ENCODE measurements at places on chromosomes 4 and X.

DNA sequence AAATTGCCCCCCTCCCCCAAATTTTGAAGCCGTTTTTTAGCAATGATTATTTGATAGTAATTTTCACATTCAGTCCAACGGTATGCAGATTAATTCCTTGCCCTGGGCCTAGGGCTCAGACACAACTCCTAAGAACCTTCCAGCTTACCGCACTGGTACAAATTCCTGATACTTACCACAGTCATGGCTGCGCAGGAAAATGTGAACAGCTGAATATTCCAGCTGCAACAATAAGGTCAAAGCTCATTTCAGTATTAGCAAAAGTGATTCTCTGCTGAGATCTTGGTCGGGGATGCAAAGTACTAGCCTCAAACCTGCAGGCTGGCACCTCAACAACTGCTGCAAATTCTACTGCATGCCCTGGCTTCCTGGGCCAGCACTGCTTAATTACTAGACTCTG is 3.0 kb downstream of the ATP11C start:
- DNase-seq: no peak

DNA sequence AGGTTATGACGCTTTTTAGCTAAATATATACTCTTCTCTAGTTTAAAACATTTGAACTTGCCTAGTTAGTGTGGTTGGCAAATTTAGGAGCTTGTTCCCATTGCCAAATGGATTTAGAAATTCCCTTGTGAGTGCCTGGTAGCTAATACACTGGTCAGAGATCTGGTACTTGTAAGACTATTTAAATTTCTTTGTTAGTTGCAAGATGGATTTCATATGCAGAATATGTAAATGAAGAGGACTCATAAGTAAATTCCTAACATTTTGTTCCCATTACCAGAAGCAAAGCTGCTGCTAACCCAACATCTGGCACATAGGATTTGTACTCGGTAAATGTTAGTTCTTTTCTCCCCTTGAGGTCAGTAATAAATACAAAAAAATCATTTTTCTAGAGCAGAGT is 56.0 kb upstream of the PGK1 start:
- DNase-seq: no peak

DNA sequence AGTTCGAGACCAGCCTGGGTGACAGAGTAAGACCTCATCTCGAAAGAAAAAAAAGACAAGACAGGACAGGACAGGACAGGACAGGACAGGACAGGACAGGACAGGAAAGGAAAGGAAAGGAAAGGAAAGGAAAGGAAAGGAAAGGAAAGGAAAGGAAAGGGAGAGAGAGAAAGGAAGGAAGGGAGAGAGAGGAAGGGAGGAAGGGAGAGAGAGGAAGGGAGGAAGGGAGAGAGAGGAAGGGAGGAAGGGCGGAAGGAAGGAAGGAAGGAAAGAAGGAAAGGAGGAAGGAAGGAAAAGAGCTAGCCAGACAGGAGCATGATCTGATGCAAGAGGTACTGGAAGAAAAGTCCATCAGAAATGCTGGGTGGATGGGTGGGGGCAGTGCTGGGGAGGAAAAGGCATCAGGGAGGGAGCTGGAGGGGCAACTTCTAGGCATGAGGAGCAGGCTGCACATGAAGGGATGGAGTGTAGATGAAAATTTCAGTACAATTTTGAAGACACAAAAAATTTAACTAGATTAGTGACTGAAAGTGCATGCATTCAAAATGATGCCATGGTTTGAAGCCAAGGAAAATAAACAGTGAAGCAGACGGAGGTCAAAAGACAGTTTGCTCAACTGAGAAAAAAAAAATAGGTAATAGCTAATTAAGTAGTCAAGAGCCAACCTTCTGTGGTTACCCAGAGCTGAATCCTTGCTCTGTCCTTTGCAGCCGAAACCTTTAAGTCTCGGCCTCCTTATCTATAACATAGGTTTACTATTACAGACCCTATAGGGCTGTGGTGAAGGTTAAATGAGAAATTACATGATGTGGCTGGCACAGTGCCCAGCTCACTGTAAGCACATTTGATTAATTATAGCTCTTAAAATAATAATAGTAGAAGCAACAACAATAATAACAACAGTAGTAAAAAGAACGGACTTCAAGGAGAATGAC is 59.9 kb downstream of the ZNF827 start:
- no peak for DNase-seq

GRCh38 chr4:150794706-150795105 is 212.8 kb downstream of the MAB21L2 start:
- no peak for DNase-seq

DNA sequence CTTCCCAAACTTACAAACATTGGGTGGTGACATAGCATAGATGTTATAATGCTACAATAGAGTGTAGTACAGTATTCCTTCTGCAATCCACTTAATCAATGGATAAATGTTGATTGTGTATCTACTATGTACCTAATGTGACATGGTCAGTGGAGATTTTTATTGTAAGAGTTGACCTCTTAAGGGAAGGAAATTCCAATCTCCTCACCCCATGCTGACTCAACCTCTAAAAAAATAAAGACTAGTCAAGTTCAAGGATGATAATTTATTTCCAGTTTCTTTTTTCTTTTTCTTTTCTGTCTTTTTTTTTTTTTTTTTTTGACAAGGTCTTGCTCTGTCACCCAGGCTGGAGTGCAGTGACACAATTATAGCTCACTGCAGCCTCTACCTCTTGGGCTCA is 206.5 kb upstream of the STS start:
- DNase-seq: no peak

DNA sequence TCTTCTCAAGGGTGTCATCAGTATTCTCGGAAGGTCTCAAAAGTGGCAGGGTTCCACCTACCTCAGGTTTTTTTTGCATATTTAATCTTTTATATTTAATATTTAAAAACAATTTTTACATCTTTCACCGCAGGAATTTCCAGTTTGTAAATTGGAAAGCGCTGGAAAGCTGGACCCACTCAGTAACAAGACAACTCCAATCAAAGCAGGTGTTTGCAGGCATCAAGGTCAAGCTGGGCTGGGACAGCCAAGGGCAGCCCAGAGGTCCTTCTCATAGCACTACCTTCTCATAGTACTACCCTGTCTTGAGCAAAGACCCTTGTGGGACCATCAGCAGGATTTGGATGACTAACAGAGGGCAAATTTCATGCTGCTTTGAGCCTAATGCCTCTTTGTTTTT is 160.1 kb downstream of the TET2 start:
- no peak for DNase-seq

GRCh38 chr4:172660251-172660650 is 508.4 kb upstream of the GALNT7 start:
- DNase-seq: no peak

DNA sequence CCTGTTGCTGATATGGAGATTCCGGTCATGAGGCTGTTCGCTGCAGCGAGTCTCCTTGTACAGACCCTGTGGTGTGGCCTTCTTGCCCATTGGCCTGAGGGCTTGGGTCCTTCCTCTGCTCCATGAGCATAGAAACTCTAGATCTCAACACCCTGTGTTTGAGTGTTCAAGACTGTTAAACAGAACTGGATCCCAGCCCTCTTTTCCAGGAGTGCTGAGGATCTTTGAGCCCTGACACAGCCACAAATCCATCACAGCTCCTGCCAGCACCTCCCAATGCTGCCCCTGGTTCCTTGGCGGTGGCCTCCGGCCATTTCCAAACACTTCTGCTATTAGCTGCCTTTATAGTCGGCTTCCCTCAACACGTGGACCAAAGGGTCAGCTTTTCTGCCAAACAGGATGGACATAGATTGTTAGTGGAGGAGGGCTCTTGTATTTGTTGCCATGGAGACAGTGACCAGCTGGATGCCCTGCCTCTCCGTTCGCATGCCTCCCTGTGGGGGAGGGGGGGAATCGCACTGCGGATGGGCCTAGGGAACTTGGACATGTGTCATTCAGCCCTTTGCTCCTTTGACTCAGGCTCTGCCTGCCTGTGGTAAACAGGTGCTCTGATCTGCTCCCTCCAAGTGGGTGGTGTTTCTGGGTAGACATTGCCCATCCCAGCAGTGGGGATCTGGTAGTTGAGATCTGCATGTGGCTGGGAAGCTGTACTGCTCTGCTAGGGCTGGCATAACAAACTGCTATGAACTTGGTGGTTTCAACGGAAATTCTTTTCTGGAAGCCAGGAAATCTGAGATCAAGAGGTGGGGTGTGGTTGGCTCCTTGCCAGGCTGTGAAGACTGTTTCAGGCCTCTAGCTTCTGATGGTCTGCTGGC is 6.9 kb upstream of the WDR1 start:
- DNase-seq: no peak

GRCh38 chr4:141858437-141858836 is 222.1 kb downstream of the IL15 start:
- no peak for DNase-seq

DNA sequence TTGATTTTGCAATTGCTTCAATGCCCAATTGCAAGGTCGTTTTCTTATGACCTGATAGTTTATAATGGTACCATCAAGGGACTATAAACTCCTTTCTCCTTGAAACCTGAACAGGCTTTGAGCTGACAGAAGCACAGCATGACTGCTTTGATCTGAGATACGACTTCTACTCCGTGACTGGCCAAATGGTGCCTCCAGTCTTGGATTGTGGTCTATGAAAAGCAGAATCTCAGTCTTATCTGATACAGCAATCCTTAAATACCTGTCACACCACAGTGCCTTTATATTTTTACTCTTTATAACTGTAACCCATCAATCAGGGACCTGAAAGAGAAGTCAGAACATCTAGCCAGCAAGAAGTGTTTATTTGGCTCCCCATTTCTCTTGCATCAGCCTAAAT is 93.1 kb downstream of the DOCK11 start:
- no peak for DNase-seq

DNA sequence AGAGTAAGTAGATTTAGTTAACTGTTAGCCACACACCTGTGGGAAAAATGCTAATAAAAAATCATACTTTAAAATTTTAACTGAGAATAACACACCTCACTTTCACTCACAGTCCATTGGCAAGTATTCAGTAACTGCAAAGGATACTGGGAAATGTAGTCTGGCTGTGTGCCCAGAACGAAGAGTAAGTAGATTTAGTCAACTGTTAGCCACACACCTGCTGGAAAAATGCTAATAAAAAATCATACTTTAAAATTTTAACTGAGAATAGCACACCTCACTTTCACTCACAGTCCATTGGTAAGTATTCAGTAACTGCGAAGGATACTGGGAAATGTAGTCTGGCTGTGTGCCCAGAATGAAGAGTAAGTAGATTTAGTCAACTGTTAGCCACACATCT is 178.4 kb upstream of the NWD2 start:
- DNase-seq: no peak

- DNase-seq: no peak
Observed at GRCh38 chr4:8916351-8916885, 44.8 kb upstream of the HMX1 start.

DNA sequence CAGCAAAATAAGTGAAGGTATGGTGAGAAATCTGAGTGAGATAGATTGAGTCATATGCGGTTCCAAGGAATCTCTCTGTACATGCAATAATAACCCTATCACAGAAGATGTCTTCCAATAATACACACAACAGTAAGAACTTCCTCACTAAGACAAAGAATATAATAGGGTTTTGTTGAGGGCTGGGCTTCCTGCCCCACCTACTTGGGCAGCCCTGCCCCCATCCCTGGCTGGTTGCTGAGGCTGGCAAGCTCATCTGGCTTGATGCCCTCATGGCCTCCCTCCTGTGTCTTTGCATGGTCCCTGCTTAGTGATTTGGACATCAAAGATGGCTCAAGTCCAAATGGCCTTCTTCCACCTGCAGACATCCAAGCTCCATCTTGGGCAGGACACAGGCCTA is 2.7 kb downstream of the GEMIN8 start:
- no peak for DNase-seq

- DNase-seq: no peak
Observed at GRCh38 chr4:36322921-36323354, 41.5 kb downstream of the DTHD1 start.

DNA sequence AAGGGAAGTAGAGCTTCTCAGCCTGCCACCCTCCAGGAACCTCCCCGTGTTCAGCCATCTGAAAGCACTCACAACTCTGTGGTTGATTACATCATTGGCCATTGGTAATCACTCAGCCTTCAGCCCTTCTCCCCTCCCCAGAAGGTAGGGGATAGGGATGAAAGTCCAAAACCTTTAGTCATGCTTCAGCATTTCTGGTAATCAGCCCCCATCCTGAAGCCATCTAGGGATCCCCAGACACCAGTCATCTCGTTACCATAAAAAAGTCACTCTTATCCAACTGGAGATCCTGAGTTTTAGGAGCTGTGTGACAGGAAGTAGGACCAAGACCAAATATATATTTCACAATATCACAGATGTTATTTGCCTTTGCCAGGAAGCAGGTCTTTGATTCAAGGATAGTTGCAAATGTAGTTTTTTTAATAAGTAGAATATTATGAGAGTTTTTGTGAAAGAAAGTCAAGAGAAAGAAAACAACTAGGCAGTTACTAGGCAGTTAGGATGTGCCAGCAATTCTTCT is 364.6 kb upstream of the NOCT start:
- DNase-seq: no peak

DNA sequence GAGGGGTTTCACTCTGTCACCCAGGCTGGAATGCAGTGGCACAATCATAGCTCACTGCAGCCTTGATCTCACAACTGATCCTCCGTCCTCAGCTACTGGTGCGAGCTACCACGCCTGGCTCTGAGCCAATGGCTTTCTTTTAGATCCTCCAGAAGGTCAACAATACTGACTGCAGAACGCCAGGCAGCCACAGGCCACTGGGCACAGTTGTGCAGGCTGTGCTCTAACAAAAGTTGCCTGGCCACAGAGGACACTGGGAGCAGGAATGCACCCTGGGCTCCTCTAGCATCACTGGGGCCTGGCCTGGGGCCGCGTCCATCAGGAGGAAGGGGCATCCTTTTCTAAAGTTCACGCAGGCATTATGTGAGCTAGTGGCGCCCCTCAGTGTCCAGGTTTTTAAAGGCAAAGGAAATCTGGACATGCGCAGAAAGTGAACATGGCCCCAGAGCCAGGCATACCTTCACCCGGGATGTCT is 14.9 kb upstream of the PORCN start:
- DNase-seq: no peak

DNA sequence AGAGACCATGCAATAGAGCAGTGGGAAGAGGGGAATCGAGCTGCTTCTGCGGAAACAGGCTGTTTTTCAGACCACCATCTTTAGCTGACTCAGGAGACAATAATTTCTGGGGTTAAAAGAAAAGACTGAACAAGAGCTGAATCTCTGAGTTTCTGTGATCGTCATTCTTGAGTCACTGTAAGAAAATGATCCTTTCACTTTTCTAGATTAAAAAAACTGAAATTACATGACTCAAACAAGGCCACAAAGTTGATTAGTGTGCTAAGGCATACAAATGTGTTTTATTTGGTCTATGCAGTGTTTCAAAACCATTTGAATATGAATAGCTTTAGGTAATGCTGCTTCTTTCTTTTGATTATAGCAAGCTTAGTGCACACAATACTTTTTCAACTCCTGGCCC is 194.4 kb upstream of the RPL34 start:
- no peak for DNase-seq

DNA sequence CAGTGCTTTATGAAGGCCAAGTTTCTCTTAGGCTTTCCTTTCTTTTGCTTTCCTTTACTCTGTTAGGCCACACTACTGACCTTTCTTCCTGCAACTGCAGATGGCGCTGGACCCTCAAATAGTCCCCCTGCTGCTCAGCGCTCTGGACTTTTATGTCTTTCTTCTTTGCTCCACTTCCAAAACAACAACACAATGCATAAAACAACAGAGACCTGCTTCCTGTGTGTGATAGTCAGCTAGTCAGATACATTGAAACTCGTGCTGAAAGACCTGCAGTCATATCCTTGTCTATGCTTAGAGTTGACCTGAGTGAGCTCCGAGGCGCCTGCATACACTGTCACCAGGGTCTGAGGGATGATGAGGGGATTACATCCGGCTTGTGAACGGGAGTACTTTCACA is 108.9 kb upstream of the TEX13D start:
- DNase-seq: no peak

All from activated CD8-positive, alpha-beta memory T cell treated with anti-CD3 and anti-CD28 coated beads for 1 hour (primary cell).